ENCODE measurements at places on chromosomes 12 and 14.

- no peak for DNase-seq
These were observed 7.5 kb downstream of the HAL start for GRCh38 chr12:95988506-95989275.

DNA sequence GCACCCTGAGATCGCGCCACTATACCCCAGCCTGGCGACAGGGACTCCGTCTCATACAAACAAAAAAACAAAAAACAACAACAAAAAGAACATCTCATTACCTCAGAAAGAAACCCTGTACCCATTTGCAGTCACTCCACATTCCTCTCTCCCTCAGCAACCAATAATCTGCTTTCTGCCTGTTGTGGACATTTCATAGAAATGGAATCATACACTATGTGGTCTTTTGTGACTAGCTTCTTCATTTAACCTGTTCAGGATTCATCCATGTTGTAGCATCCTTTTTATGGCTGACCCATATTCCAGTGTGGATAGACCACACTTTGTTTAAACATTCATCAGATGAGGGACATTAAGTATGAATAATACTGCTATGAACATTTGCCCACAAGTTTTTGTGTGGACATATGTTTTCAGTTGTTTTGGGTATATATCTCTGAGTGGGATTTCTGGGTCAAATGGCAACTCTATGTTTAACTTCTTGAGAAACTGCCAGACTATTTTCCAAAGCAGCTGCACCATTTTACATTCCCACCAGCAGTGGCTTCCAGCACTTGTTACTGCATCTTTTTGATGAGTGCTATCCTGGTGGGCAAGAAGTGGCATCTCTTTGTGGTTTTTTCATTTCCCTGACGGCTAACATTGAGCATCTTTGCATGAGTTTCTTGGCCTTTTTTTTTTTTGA, 5.9 kb upstream of the RCOR1 start:
- DNase-seq: no peak

DNA sequence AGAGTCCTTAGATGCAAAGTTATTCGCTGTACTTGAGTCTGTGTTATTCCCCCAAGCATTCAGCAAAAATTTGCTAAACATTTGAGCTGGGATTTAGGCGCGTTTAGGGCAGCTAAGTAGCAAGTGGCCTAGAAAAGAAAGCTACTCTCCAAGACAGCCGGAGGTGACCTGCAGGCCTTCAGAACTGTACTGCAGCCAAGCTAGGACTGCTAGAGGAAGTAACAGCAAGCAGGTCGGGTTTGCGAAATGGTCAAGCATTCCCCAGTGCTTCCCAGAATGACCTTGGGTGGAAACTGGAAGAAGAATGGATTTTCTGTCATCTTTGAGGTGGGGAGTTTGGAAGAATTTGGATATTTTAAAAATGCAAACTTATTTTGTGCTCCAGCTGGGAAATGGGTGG, 287.5 kb downstream of the FOXN3 start:
- DNase-seq: no peak

DNA sequence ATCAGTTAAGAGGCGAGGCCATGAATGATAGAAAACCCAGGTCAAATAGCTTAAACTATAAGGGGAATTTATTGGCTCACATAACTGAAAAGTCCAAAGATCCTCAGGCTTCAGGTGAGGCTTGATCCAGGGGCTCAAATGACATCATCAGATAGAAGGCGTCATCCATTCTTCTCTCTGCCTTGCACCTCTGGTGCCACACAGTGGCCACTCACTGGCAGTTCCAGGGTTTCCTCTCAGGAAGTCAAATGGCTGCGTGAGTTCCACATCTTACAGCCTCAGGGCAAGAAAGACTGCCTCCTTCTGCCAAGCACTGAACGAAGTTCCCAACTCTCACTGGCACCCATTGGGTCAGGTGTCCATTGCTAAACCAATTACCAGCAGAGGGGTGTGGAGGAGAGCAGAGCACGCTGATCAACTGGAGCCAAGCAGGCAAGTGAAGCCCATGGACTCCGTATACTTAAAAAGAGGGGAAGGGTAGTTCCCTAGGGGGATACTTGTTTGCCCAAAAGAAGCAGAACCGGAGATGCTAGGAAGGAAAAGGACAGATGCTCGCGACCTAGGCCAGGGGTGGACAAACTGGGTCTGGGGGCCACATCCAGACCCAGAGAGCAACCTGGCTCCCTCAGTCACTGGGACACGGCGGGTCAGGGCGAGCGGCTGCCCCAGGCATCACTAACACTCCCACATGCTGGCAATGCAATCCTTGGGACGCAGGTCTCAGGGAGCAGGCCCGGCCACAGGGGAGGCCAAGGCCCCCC, 69.3 kb downstream of the SERPINA3 start:
- DNase-seq: no peak

DNA sequence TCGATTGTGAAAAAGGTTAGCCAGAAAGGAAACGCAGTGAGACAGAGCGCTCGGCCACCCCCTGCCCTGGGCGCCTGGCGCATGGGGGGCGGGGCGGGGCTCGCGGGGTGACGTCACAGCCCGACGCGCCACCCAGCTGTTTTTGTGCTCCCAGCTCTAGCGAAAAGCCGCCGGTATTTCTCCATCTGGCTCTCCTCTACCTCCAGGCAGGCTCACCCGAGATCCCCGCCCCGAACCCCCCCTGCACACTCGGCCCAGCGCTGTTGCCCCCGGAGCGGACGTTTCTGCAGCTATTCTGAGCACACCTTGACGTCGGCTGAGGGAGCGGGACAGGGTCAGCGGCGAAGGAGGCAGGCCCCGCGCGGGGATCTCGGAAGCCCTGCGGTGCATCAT, at the start of gene GABARAPL1:
GABARAPL1 (plus strand) TSS at position 139 of the 393 bp plus-strand sequence; CDS start at position 392, 253 bp downstream.
- DNase-seq: peak; percentile 3

DNA sequence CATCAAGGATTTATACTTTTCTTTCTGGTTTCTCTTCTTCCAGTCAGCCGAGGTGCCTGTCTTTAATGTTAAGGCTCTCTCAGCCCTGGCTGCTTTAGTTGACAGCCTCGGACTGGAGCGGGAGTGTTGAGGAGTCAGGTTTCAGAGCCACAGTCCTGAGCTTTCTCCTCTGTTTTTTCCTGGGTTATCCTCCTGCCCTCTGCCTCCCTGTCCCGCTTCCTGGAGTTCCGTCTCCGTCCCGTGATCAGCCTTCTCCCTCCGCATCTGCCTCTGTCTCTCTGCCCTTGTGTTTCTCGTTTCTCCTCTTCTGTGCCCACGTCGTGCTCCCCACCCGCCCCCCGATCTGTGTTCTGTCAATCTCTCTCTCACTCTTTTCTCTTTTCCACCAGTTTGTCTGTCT, 33.0 kb downstream of the IQSEC3 start:
- DNase-seq: no peak

- no peak for DNase-seq
These were observed 155.4 kb downstream of the DIO2 start for GRCh38 chr14:80055667-80056496.

DNA sequence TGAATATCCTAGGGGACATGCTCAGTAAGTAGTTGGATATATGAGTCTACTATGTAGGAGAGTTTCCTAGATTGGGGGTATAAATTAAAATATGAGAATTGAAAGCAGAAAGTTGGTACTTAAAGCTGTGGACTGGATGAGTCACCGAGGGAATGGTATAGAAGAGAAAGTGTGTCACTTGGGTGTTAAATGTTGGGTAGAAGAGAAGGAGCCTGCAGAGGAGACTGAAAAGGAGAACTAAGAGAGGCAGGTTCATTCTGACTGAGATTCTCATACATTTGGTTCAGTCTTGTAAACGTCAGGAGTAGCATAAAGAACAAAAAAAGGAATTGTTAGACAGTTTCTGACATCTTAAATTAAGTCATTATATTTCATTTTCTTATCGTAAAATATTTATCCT, 19.9 kb downstream of the LRRC9 start:
- no peak for DNase-seq

- no peak for DNase-seq
These were observed 304.4 kb upstream of the FAR2 start for GRCh38 chr12:28844718-28845117.

DNA sequence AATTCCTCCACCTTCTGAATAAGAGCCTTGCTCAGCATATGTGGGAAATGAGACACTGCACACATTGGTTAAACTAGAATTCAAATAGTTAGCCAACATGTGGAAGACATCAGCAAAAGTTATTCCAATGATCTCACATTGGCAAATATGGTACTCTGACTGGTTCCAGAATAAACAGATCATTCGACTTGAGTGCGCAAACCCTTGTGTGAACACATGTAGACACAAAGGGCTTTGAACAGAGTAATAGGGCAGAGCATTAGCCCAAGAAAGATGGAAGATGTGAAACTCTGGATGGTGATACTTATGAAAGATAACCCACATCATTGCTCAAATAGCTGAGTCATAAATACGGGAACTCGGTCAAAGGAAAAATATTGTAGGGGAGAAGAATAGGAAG, 1133.4 kb upstream of the SEL1L start:
- no peak for DNase-seq

DNA sequence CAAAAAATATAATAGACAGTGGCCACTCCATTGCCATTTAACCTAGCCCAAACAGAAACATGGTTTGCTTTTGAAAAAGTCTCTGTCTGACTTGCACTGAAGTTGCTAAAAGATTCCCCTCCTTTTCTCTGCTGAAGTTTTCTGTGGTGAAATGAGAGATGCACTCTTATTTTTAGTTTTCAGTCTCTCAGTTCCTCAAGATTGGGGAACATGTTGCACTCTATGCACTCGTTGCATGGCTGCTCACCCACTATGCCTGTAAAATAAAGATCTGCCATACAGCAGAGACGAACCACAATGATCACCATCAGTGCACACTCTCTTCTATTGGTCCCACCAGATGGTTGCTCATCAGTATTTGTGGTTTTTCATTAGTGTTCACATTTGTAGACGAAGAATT, 13.1 kb upstream of the DAAM1 start:
- no peak for DNase-seq

DNA sequence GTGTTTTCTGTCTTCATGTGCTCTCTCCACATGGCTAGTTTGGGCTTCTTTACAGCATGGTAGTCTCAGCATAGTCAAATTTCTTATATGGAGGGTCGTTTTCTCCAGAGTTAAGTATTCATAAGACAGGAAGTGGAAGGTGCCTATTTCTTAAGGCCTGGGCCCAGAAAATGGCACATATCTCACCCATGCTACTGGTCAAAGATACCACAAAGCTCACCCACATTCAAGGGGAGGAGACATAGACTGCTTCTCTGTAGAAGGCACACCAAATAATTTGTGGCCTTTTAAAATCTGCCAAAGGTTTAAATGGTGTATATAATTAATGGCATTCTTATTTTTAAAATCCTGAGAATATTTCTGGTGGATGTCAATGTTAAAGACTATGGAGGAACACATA, 44.8 kb downstream of the CCDC91 start:
- no peak for DNase-seq

GRCh38 chr14:62916551-62916950, 128.7 kb downstream of the KCNH5 start:
- no peak for DNase-seq

DNA sequence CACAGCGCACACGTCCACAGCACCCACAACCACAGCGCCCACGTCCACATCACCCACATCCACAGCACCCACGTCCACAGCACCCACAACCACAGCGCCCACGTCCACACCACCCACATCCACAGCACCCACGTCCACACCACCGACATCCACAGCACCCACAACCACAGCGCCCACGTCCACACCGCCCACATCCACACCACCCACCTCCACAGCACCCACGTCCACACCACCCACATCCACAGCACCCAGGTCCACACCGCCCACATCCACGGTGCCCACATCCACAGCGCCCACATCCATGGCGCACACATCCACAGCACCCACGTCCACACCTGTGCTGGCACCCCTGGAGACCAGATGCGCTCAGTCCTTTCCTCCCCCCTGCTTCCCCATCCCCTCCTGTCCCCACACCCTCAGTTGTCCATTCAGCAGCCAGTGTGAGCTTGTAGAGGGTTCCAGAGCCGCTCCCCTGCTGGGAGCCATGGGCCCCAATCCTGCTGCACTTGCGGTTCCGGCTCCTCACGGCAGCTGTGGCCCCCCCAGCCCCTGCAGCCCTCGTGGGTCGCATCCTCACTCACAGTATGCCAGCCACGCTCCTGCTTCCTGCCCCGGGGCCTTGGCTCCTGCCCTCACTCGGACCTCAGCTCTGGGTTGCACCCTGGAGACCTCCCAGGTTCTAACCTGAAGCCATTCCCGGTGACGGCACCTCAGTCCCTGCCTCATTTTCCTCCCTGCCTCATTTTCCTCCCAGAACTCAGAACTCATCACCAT, 37.8 kb downstream of the GALNT9 start:
- DNase-seq: no peak

- no peak for DNase-seq
These were observed 9.8 kb downstream of the SLC38A1 start for GRCh38 chr12:46259071-46259470.

- no peak for DNase-seq
These were observed 178.9 kb upstream of the NRXN3 start for GRCh38 chr14:77991128-77991772.

DNA sequence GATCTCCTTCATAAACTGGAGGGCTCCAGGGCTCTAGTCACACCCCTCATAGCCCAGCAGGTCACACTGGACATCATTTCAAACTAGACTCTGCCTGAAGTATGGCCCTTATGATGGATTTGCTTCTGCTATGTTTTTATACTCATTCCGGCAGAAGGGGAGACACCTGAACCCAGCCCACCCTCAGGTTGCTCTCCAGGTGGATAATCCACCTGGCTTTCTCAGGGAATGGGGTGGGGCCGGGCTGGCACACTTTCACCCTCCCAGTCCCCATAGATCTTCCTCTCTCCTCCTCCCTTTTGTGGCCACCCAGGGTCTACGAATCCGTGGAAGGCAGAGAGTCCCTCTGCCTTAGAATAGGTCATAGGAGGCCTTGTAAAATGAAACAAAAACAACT, 9.8 kb upstream of the KRT73 start:
- DNase-seq: no peak

DNA sequence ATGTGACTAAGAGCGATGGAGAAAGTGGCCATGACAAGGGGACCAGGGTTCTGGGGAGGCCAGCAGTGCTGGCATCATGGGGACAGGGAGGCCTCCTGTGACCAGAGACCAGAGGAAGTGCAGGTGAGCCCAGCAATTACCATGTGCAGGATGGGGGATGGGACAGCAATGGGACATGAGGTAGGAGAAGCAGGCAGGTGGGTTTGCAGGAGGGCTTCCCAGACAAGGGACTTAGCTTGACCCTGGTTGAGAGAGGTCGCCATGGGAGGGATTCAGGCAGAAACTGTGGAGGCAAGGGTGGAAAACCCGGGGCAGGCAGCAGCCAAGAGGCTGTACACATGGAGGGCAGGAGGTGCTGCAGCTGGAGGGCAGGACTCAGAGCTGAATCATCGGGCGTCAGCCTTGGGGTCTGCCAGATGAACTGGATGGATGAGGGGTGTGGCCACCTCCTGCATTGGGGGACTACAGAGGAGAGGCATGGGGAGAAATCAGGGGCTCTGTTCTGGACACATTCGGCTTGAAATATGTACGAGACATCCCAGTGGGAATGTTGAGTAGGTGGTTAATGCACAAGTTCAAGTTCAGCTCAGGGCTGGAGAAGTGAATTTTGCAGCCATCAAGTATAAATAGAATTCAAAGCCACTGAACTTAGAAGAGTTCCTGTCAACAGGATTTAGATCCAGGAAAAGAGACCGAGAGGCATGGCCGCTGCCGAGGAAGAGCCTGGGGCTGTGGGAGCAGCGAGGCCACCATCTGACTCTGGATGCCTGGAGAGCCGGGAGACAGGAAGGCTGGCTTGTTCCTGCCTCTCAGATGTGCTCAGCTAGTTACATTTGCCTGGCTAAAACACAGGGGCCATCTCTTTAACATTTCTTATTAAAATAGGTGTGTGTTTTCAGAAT, 36.6 kb downstream of the SFSWAP start:
- DNase-seq: no peak
